Activated T-cell treated with anti-CD3 and anti-CD28 coated beads, Interleukin-2, amount 50 U/mL, for 4 hours (primary cell): ENCODE measurements at places on chromosomes 7 and 10.
A peak's percentile ranks its signal among the peaks of the same experiment; 100 is the strongest.

GRCh38 chr10:15606377-15606776 lies 113.3 kb downstream of the ITGA8 start:
- no peak for DNase-seq

DNA sequence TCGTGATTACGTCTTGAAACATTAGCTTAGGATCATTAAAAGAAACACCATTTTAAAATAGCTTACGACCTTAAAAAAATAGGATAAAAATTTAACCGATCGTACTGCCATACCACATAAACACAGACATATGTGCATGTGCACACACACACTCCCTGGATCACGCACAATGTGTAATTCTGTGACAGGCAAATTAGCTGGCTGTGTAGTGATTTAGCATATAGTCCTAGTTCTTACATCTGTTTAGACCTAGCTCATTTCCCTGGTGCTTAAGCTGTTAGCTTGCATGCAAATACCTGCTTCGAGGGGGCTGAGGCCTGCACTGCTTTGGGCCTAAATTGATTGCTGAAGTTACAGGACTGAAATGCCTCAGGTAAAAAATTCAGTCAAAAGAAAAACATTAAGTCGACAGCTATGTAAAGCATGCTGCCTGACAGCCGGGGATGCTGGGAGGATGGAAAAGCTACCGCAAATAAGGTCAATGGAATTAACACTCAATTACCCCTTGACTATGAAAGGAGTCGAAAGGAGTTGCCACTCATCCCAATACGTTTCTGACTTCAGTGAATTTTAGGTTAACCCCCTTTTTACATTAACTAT lies 267.1 kb upstream of the FZD8 start:
- no peak for DNase-seq

DNA sequence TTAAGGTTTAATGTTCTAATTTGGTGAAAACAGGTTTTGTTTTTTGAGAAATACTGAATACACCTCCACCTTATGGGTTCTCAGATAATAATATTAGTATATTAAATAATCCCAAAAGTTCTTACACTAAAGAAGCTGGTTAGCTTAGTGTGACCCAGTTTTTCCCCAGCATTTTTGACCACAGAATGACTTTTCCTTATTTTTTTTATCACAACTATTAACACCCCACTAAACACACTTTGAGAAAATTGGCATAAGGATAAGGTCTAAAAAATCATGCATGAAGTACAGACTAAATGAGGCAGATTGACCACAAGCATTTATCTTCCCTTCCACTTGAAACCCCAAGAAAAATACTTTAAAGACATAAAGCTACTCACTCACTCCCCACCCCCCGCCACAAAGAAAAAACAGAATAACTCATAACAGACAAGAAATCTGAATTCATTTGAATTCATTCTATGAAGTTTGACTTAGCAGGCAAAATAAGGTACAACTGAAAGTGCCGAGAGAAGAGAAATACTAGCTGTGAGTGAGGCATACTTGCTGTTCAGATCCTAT lies 49.7 kb upstream of the WNT16 start:
- no peak for DNase-seq

GRCh38 chr7:153522261-153522660 lies 529.9 kb upstream of the DPP6 start:
- DNase-seq, result no peak

- peak; percentile 31 for DNase-seq
These were observed 18.6 kb downstream of the OCM2 start for GRCh38 chr7:97971120-97971989.

GRCh38 chr7:156725073-156725472 lies 84.5 kb downstream of the RNF32 start:
- no peak for DNase-seq

DNA sequence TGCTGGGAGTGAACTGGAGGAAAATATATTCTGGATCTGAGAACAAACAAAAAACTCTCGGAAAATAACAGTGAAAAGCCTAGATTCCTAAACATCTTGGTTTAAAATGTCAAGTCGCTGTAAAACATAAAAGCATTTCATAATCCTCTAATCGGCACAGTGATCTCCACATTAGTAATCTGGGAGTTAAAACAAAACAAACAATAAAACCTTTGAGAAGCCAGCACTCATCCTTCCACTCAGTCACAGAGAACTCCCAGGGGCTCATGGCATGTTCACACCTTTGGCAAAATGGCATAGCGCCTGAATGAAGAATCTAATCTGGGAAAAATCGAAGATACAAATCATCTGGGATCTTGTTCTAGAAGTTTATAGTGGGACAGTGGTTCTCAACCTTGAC lies 24.1 kb upstream of the HPS1 start:
- no peak for DNase-seq

- peak; percentile 11 for DNase-seq
These were observed 747 bp downstream of the GDI2 start for GRCh38 chr10:5812283-5813090.

DNA sequence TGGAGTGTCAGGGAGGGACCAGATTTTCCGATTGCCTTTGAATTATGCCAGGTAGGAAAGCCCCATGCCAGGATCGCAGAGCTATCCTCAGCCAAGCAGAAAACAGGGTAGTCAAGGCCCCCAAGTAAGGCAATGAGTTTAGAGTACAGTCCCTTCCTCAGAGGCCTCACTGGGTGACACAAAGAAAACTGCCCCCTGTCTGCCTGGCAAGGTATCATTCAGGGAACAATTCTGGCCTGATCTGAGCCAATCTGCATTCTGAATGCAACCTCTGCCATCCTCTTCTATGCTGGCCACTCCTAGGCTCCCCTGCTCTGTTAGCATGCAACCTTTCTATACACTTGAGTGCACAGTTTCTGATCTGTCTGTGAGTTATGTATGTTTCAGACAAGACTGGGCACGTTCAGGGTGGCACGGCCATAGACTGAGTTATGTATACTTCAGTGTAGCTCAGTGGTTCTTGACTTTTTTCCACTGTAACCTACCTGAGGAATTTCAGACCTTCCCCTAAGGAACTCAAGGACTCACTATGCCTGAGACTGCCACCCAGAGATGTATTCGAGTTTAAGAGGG lies 336.8 kb downstream of the PLXNA4 start:
- no peak for DNase-seq

GRCh38 chr10:102433619-102434046 lies 1.3 kb upstream of the CUEDC2 start:
- no peak for DNase-seq
